ENCODE measurements at places on chromosomes 1 and 21.

DNA sequence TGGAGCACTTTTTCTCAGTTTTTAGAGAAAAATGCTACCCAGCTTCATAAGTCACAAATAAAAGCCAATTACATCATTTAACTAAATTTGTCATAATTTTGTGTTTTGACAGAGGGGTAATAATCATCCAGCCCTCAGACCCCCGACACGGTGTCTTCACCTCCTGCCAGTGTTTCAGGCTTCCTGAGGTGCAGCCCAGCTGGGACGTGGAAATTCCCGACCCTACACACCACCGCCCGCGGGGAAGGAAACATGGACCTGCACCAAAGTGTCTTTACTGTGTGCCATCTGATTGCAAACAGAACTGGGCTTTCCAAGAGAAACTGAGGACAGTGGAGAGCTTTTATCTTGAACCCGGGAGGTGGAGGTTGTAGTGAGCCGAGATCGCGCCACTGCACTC lies 7.7 kb upstream of the INAVA start:
- DNase-seq: no peak

DNA sequence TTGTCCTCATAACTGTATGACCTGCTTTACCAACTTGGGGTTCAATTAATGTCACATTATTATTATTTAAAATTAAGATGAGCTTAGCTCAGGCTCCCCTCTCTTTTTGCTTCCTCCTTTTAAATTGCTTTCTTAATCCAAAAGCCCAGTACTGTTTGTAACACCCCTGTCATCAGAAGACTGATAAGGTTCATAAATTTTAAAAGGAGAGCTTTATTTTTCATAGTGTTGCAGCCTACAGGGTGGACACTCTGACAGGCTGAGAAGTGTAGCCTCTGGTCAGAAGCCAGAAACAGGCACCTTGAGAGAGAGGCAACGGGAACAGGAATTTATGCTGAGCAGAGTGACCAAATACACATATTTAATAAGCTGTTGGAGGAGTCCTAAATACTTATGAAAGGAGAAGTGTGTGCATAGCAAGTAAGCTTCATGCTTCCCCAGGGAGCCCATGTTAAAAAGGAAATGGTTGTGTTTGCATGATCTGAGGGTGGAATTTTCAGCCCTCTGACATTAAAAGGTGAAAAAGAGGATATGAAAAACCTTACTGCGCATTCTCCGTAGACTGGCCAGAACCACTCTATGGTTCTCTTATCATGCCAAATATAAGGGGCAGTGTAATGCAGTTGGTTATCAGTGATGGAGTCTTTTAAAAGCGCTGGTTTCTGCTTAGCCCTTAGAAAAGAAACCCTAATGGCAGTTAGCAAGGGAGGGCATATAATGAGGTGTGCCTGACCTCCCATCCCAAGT lies 30.5 kb upstream of the FGGY start:
- no peak for DNase-seq

DNA sequence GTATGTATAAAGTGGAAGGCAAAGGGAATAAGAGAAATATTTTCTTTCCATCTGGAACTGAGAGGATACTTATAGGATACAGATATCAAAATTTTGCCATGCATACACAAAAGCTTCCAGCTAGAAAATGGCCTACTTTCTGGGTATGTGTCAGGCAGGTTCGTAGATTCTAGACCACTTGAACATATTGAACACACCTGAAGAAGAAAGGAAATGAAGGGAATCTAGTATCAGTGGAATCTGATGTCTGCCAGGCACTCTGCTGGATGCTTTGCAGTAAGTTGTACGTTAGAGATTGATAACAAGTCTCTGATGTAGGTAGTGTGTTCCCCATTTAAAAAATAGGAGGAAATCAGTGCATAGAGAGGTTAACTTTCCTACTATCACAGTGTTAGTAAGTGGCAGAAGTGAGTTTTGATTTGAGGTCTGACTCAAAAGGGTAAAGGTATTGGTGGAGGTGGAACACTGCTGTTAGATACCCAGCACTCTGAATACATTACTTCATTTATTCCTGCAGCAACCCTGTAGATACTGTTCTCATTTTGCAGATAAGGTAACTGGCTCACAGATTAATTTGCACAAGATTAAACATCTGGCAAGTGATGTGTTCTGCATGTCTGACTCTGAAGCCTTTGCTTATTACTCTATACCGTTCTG lies 3.0 kb downstream of the CAMSAP2 start:
- no peak for DNase-seq

DNA sequence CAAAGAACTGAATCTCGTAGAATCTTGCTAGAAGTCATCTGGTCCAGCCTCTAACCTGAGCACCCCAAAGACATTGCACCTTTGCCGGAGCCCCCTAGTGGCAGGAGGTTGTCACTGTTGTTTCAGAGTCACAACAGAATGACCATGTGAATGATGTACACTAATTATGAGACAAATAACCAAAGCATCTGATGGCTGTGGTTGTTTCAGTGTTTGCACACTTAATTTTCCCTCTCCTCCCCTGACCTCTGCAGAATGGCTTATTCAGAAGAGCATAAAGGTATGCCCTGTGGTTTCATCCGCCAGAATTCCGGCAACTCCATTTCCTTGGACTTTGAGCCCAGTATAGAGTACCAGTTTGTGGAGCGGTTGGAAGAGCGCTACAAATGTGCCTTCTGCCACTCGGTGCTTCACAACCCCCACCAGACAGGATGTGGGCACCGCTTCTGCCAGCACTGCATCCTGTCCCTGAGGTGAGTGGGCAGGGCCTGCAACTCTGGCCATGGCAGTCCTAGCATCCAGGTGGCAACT lies 26.4 kb downstream of the TRAF5 start:
- DNase-seq: no peak

DNA sequence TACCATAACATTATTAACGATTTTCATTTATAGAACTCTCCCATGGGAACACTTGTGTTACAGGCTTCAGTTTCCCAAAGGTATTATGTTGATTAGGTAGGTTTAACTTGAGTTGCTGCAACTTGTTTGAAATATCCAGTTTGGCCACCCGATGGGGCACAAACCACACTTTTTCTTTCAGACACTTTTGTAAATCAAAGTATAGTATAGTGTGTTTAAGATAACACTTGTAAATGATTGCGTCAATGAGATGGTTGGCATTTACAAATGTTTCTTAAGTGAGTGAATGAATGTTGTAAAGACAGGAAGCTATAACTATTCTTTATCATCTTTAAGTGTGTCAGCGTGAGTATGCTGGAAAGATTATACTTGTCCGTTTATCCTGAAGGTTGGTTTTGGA lies 4.3 kb downstream of the XPR1 start:
- DNase-seq: no peak
